Activated CD4-positive, alpha-beta T cell treated with anti-CD3 and anti-CD28 coated beads, Interleukin-2, amount 10 ng/mL, durations not matched to agents 24 days and 14 days (primary cell): ENCODE measurements at places on chromosomes 16 and 17.

- DNase-seq = peak; percentile 97
Observed at GRCh38 chr16:30355144-30355953, at the start of gene CD2BP2. CD2BP2 (minus strand) TSS chr16:30355308; CDS start chr16:30354681, 627 bp downstream.

- DNase-seq = peak; percentile 53
Observed at GRCh38 chr16:50809561-50809960, 67.7 kb downstream of the CYLD start.

- DNase-seq = no peak
Observed at GRCh38 chr16:80894091-80894490, 89.7 kb upstream of the CDYL2 start.

- DNase-seq = no peak
Observed at GRCh38 chr17:50939542-50939794, 73.3 kb upstream of the TOB1 start.

DNA sequence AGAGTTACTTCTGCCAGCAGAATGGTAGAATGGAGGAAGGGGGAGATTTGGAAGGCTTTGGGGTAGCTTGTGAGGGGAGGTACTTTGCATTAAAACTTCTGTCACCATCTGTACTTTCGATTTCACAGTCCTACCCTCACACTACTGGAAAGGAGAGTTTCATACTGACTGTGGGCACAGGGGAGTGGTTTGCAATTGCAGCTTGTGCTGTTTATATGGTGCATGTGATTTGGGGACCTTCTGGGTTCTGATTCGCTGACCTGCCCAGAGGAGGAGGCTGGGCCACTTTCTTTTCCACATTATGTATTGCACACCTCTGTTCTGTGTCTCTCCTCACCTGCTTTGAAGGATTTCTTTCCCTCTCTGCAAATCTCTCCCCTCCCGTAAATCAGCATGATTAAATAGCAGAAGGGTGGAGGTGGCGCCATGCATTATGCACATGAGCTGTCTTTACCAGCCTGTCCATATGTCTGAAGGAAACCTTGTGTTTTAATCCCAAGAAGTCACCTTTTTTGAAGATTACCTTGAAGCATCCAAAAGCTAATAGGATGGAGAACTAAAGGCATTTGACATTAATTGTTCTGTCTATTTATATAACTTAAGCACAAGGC is 90.9 kb downstream of the RBFOX1 start:
- no peak for DNase-seq

DNA sequence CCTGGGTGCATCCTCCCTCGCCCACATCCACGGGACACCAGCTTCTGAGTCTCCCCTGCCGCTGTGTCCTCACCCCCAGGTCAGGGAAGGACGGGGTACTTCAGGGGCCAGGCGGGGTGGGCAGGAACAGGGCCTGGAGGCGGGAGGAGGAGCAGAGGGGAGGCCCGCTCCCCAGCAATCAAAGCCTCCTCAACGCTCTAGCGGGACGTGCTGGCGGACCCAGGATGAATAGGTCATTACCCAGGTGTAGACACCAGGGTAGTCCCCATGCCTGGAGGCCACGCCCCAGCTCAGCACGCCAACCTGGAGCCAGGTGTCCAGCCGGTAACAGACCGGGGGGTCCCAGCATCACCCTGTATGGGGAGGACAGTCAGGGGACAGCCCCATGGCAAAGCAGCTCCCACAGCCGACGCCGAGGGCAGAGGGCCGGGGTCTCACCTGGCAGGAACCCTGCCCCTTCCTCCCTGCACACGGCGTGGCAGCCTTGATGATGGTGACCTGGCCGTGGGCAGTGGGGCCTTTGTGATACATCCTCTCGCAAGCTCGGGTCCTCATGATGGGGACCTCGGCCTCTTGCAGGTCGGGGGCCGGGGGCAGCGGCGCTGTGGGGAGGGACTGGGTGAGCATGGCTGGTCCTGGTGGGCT is 24.2 kb downstream of the TPSD1 start:
- DNase-seq = no peak

DNA sequence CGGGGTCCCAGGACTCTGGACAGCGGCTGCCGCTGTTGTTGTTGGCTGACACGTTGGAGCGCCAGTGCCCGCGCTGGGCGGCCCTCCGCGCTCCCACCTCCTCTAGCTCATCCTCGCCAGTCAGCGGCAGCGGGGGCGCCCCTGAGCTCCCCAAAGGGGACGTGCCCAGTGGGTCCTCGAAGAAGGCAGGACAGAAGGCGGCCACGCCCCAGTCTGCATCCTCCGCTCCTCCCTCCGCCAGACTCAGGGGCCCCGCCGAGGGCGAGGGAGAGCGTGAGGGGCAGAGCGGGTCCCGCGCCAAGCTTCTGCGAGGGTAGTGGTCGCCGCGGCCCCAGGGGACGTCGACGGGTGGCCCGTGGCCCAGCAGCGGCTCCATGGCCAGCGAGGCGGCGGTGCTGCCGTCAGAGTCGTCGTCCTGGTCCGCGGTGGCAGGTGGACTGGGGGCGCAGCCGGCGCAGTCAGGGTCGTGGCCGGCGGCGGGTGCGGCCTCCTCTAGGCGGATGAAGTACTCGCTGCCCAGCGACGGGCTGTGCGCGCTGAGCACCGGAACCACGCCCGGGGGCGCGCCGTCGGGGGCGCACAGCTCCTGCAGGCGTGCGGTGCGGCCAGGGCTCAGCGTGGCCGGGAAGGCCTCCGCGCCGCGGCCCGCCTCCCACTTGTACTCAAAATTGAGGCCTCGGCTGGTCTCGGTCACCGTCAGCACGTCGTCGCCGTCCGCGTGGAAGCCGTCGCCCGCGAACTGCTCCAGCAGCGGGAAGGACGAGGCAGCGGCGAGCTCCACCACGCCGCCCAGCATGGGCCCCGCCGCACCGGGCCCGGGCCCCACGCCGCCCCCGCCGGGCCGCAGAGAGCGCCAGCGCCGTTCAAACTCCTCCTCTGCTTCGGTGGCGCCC is 43.2 kb upstream of the PVALEF start:
- DNase-seq = no peak

GRCh38 chr17:62876063-62876462 is 67.9 kb upstream of the MARCHF10 start:
- DNase-seq = no peak

DNA sequence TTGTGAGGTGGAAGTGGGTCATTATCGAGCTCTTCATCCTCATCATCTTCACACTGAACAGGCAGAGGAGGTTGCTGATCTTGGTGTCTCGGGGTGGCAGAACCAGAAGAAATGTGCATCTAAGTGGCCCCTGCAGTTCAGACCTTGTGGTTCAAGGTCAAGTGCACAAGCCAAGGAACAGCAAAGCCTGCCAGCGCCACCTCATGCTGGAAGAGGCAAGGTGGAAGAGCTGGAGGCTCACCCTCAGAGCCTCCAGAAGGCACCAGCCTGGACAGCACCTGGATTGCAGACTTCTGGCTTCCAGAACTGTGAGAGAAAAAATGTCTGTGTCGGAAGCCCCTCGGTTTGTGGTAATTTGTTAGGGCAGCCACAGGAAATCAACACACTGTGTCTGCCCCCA is 32.7 kb downstream of the IFT140 start:
- DNase-seq = peak; percentile 70

DNA sequence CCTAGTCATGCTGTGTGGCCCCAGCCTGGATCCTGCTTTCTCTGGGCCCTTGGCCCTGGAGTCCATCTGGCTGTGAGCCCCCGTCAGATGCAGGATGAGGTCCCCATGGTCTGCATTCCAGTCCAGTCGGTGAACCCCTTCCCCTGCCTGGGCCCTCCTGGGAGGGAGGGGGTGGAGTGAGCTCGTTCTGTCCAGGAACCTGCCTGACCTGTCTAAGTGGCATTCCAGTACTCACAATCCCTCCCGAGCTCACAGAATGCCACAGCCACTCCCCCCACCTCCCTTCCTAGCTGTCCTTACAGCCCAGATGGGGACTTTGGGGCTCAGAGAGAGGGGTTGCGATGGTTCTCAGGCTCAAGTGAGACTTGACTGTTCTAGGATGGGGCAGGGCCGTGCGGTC is 15.5 kb downstream of the SPNS2 start:
- no peak for DNase-seq

DNA sequence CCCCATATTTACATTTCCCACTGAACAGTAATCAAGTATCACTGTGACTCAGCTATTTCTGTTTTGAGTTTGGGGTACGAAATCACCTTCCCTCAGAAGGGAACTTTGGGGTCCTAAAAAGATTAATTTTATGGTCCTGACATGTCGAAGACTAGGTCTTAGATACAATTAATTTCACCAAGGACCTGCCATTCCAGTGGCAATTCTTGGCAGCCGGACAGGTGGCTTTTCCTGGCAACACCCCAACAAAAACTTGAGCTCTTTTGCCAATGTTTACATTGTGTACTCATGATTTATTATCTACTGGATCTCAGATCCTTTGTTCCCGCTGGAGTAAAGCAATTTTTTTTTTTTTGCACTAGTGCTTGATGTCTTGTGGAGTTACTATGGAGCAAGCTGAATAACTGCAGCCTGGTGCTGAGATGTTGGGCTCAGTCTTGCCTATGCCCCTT is 14.4 kb downstream of the SLFN5 start:
- no peak for DNase-seq

- DNase-seq = no peak
Observed at GRCh38 chr17:8841844-8842243, 25.6 kb downstream of the PIK3R6 start.

DNA sequence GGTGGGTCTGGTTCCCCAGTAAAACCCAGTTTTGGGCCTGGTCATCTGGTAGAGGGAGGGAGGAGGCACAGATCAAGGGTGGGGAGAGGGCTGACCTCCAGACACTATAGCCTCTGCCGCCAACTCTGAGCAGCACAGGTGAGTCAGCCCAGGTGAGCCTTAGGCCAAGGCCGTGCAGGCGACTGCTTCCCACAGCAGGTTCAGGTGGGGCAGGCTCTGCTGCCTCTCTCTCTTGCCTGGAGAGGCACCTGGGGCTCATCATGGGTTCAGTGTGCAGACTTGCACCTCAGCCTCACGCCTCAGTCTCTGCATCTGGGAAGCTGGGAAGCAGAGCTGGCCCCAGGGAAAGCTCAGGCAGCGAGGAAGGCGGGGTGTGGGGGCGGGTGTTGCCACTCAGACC is 37.8 kb upstream of the IL34 start:
- DNase-seq = no peak

DNA sequence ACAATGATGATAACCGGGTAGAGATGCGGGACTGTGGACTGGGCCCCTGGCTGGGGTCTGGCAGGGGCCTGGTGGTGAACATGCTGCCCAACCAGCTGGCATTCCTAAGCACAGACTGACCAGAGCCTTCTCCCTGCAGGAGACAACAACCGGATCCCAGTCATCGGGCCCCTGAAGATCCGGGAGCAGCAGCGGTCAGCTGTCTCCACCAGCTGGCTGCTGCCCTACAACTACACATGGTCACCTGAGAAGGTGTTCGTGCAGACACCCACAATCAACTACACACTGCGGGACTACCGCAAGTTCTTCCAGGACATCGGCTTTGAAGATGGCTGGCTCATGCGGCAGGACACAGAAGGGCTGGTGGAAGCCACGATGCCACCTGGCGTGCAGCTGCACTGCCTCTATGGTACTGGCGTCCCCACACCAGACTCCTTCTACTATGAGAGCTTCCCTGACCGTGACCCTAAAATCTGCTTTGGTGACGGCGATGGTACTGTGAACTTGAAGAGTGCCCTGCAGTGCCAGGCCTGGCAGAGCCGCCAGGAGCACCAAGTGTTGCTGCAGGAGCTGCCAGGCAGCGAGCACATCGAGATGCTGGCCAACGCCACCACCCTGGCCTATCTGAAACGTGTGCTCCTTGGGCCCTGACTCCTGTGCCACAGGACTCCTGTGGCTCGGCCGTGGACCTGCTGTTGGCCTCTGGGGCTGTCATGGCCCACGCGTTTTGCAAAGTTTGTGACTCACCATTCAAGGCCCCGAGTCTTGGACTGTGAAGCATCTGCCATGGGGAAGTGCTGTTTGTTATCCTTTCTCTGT is 5.1 kb upstream of the SLC7A6 start:
- no peak for DNase-seq
